ENCODE measurements at places on chromosomes 12 and 14.

GRCh38 chr12:95259368-95259767 is 41.8 kb downstream of the VEZT start:
- no peak for DNase-seq

DNA sequence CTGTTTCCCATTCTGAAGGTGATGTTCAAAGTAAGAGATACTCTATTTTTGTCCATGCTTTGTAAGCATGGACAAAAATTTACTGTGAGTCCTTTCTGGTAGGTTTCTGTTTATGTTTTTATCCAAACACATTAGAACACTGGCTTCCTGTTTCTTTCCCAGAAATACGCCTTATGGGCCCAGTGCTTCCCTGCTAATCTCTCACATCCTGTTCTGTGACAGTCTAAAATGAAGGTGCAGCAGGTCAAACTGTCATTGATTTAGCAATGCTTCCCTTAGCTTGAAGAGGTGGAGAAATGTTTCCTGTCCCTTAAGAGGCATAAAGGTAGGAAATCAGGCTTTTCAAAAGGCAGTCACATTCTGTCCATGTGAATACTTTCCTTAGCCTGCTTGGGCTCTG is 305.6 kb downstream of the RPS29 start:
- no peak for DNase-seq

DNA sequence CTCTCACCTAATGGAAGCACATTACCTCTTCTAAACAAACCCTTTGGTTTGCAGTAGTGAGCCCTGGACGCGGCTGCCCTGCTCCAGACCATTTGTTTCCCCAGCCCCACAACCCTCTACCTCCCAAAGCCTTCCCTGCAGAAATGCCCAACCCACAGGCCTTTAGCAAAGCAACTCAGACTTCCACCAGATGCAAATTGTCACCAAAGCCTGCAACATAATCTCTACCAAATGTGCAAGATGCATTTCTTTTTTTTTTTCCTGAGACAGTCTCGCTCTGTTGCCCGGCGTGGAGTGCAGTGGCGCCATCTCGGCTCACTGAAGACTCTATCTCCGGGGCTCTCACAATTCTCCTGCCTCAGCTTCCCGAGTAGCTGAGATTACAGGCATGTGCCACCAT is 56.2 kb downstream of the VWF start:
- no peak for DNase-seq

DNA sequence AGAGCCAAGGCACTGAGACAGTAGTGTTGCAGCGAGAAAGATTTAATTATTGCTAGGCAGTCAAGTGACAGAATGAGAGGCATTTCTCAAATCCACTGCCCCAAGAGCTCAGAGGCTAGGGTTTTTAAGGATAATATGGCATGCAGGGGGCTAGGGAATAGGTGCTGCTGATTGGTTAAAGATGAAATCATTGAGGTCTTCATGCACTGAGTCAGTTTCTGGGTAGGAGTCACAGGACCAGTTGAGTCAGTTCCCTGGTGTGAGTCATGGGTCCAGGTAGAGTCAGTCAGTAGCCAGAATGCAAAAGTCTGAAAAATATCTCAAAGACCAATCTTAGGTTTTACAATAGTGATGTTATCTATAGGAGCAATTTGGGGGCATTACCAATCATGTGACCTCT is 323.8 kb downstream of the RGS6 start:
- no peak for DNase-seq

- DNase-seq: no peak
Measured at GRCh38 chr12:52876372-52876771, 27.6 kb upstream of the KRT78 start.

GRCh38 chr12:84362552-84362897 is 550.1 kb downstream of the SLC6A15 start:
- DNase-seq: no peak

GRCh38 chr12:59657266-59657665 is 61.4 kb downstream of the SLC16A7 start:
- DNase-seq: no peak

GRCh38 chr12:50187084-50187900 is 20.1 kb upstream of the CERS5 start:
- DNase-seq: no peak

- no peak for DNase-seq
Measured at GRCh38 chr12:48940181-48940580, 14.9 kb upstream of the FKBP11 start.

GRCh38 chr14:89740241-89740640 is 214.3 kb downstream of the EFCAB11 start:
- no peak for DNase-seq

DNA sequence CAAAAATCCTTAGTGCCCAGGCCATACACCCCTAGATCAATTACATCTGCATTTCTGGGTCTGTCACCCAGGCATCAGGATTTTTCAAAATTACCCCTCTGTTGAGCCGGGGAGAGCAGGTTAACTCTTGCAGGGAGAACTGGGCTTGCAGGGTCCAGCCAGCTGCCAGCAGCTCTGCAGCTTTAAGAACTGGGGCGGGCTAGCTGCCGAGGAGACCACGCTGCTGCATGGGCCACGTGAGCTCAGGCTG is at the start of gene DGLUCY:
Gene DGLUCY, plus strand, starts transcription at position 245 of the 250 bp plus-strand sequence. CDS start 46,222 bp downstream, outside the sequence.
- peak; percentile 51 for DNase-seq

- no peak for DNase-seq
Measured at GRCh38 chr12:13404631-13405473, 208.3 kb downstream of the EMP1 start.

- DNase-seq: peak; percentile 56
Measured at GRCh38 chr14:76767681-76768656, 6.7 kb downstream of the VASH1 start.

GRCh38 chr14:64910847-64911495 is 3.3 kb upstream of the CHURC1 start:
- no peak for DNase-seq

- no peak for DNase-seq
Measured at GRCh38 chr14:33946679-33947476, 4.0 kb downstream of the EGLN3 start.

DNA sequence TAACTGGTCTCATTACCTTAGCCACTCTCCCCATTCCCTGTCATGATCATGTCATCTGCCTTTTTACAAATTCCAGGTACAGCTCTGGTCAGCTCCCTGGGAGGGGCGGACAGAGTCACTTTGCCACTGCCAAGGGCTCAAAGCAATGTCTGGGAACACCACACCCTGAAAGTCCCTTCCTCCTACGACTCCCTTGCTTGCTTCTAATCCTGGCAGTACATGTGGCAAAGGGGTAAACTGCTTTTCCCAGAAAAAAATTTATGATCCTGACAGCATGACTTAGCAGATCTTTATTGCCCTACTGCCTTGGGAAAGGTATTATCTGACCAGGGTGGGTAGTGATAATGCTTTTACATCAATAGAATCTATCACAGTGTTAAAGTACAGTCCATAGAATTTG is 376.0 kb upstream of the PDE3A start:
- no peak for DNase-seq

DNA sequence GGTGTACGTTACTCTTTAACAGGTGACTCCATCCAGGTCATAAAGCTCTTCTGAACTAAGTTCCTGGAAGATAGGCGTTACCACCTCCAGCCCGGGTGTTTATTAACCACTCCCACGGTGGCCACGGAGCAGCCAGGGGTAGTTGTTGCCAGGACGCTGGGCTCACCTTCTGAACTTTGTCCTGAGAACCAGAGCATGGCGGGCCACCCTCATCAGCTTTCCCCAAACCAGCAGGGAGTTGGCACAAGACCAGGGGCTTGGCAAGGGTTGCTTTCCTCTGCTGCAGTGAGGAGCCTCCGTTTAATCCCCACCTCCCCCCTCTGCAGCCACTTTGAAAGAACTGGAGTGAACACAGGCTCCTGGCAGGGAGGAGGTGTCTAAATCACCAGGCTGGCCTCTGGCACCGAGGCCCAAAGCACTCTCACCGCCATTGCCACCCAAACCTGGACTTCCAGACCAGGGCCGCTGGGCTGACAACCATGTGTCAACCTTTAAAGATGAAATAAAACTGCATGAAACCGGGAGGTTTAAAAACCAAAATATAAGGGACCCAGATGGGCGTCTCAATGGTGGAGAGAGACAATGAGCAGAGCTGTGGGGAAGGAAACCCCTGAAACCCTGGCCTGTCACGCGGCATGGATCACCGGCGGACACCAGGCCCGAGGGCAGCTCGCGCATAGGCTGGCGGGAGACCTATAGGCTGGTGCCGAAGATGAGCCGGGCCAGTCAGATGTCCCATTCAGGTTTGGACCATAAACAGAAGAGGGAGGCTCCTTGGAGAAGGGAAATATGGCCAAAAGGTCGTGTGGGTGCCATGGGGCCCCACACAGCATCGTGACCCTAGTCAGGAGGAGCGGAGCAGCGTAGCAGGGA is 30.9 kb upstream of the TDRD9 start:
- DNase-seq: no peak

- no peak for DNase-seq
Measured at GRCh38 chr14:67395876-67396189, 16.1 kb downstream of the PLEK2 start.

DNA sequence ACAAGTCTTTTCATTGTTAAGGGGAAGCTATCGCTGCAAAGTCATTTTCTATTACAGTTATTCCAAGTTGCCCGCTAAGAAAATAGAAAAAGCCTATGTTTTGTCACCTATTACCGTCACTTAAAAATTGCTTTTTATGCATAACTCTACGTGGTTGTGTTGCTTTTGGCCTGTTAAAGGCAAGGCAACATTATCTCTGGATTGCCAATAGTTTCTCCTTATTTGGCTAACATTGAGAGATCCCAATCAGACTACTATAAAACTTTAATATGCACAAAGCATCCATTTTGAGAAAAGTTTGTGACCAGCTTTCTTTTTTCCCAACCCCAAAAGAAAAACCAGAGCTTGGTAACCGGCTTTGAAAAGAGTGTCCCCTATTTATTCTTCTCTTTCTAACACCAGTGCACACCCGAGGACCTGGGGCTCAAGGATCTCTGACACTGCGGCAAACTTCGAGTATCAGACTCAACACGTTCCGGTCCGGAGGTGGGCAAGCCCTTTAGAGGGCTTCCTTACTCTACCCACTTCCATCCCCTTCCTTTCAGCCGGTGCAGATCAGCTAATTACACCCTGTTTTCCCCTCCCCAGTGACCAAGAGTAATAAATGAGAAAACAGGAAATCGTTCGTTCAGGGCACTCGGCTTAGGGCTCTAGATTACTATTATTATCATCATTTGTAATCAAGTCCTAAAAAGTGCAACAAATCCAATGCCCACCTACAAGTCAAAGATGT is 1.2 kb downstream of the PPP1R12A start:
- DNase-seq: no peak

GRCh38 chr12:109900752-109901580 is 892 bp downstream of the TCHP start:
- DNase-seq: no peak

- no peak for DNase-seq
Measured at GRCh38 chr12:117119592-117120198, 20.5 kb upstream of the TESC start.

- DNase-seq: no peak
Measured at GRCh38 chr12:18332173-18332572, 70.9 kb downstream of the PIK3C2G start.

GRCh38 chr12:29769162-29769858 is 14.4 kb downstream of the TMTC1 start:
- no peak for DNase-seq

GRCh38 chr12:66984962-66985361 is 284.2 kb upstream of the CAND1 start:
- no peak for DNase-seq

DNA sequence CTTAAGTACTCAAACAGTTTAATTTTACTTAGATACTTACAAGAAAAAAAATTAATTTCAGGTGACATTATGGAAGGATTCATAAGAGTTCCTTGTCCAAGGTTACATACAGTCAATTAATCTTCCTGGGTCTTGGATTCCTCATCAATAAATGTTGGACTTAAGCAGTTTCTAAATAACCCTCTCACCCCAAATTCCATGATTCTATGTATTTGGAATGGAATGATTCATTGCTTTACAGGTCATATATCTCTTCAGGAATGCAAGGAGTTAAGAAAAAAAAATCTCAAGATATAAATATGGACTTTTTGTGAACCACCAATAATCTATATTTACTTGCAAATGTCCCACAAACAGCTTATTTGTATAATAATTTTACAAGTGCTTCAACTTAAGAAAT is 84.2 kb upstream of the BMP4 start:
- DNase-seq: no peak

DNA sequence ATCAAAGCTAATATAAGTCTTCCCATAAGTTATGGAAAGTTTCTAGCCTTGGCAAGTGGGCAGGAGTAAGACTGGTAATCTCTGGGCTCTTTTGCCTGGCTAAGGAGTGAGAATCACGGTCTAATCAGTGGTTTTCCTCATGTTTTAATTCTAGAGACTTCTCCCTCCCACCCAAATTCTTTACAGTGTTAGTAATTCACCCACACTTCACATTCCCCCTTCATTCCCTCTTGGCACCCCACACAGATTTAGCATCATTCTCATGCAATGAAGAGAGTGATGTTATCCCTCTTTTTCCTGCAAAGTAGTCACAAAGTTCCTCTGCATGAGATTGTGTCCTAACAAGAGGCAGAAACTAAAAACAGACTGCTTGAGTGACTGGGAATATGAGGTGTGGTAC is 28.6 kb upstream of the CACNA2D4 start:
- DNase-seq: no peak

DNA sequence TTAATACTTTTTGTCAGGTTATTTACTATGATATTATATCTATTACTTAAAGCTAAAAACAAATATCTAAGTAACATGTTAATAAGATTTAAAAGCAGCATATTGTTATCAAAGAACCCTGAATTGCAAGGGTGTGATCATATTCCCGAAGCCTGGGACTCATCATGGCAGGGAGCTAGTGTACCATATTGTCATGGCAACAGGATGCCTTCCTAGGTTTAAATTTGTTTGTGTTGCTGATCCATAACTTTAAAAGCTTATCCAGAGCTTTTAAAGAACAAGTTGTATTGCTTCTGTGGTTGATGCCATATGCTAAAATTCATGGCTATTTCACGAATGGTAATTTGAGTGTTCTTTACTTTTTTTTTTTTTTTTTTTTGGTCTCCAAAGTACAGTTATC is 500.5 kb downstream of the NAV3 start:
- DNase-seq: no peak

DNA sequence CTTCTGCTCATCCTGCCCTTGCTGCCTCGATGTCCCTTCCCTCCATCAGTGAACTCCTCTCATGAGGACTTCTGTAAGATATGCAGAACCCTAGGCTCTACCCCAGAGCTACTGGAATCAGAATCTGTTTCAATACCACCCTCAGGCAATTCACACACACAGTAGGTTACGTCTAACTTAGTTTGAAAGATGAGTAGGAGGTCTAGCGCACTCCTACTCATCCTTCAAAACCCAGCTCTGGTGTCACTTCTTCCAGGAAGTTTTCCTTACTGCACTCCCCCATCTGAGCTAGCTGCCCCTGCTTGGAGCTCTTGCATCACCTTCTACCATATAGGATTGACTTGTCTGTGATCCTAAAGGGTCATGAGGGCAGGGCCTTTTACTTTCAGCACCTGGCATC is 56.4 kb upstream of the DICER1 start:
- DNase-seq: no peak

- DNase-seq: no peak
Measured at GRCh38 chr12:29795715-29796114, 12.0 kb upstream of the TMTC1 start.
